ENCODE measurements at places on chromosomes 6 and 20.

DNA sequence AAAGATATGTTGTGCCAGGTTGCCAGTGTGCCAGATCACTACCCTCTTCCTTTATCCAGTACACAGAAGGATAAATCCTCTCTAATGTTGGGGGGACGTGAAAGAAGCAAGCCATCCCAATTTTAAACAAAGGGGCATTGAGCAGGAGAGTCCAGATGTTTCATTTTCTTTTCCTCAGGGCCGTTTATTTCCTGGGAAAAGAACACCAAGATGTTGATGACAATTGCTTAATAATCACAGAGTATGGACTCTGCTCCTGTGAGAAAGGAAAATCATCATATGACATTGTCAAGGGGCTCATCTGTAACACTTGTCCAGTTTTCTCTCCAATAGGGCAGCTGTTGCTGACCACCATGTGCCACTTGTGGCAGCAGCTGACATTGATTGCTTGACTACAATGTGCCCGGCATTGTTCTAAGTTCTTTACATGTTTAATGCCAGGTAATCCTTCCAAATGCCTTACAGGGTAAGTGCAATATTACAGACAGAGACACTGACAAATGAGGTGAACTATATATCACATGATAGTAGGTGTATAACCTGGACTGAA is 161.4 kb downstream of the CD109 start:
- no peak for DNase-seq

- DNase-seq = peak; percentile 53
Measured at GRCh38 chr6:5132731-5133130, 47.6 kb downstream of the PPP1R3G start.

- no peak for DNase-seq
Measured at GRCh38 chr6:165701005-165701404, 38.0 kb upstream of the PDE10A start.

DNA sequence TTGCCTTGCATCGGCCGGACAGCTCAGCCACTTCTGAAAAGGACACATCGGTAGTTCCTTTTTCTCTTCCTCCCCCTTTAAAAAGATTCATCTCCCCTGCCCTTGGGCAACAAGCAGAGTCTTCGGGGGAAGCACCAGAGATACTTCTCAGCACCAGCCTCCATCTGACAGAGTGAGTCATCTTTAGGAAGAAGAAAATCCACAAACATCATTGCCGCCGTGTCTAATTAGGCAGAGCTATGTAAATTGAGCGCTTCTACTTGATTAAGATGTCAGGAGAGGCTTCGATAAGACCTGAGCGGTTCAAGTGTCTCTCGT is 186.4 kb downstream of the TAF4 start:
- DNase-seq = no peak

GRCh38 chr6:134347885-134348805 is 30.2 kb upstream of the SGK1 start:
- DNase-seq = peak; percentile 98

DNA sequence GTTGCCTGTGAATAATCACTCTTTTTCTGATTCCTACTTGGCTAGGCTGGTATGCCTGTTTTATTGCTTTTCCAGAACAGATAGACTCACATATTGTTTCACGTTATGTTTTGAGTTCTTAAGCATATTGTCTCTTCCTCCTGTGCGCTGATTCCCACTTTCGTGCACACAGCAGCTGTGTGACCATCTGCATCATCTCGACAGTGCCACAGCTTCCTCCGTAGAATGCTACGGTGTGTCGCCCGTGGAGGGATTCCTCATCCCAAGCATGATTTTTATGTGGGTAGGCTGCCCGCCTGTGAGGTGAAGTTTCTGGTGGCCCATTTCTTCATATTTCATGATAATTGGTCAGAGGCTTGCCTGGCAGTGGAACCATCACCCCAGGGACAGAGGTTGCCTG is 31.8 kb downstream of the PLCB4 start:
- DNase-seq = no peak

- DNase-seq = no peak
Measured at GRCh38 chr6:10621213-10621612, 73.2 kb downstream of the C6orf52 start.

GRCh38 chr6:11595903-11596302 is 58.4 kb downstream of the TMEM170B start:
- no peak for DNase-seq

- no peak for DNase-seq
Measured at GRCh38 chr20:24492698-24493097, 23.3 kb downstream of the SYNDIG1 start.

DNA sequence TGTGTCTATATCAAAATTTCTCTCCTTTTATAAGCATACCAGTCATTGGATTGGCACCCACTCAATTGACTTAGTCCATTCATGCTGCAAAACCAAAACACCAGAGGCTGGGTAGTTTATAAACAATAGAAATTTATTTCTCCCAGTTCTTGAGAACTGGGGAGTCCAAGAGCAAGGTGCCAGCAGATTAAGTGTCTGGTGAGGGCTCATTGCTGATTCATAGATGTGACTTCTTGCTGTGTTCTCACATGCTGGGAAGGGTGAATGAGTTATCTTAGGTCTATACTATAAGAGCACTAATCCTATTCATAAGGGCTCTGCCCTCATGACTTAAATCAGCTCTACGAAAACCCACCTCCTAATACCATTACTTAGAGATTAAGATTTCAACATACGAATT is 501.4 kb downstream of the EPM2A start:
- DNase-seq = no peak

- DNase-seq = no peak
Measured at GRCh38 chr6:98833057-98833306, 1.4 kb upstream of the POU3F2 start.

DNA sequence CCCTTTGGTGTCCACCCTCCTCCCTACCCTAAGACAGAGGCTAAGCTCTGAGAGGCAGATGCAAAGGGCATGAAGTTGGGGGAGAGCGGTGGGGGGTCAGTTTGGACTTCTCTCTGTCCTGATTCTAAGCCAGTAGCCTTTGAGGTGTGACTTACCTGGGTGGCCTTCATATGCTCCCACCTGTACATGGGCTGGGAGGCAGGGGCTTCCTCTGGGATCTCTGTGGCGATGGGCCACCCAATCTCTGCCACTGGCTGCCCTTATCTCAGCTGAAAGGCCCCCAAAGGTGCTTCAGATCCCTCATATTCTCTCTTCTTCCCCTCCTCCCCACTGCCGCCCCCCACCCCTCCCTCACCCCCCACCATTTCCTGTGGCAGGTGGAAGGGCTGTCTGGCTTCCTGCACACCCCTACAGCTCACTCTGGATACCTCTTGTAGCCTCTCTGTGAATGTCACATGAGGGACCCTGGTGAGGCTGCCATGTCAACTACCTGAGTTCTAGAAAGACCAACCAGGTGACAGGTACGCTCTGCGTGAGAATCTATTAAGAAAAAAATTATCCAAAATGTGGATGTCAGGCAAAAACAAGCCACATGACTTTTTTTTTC is 34.0 kb downstream of the PNLDC1 start:
- no peak for DNase-seq

GRCh38 chr6:33430334-33430733 is 10.5 kb downstream of the SYNGAP1 start:
- no peak for DNase-seq

- DNase-seq = no peak
Measured at GRCh38 chr6:44797746-44798145, 410.2 kb downstream of the CDC5L start.

- no peak for DNase-seq
Measured at GRCh38 chr6:157555455-157556143, 174.6 kb downstream of the ZDHHC14 start.

DNA sequence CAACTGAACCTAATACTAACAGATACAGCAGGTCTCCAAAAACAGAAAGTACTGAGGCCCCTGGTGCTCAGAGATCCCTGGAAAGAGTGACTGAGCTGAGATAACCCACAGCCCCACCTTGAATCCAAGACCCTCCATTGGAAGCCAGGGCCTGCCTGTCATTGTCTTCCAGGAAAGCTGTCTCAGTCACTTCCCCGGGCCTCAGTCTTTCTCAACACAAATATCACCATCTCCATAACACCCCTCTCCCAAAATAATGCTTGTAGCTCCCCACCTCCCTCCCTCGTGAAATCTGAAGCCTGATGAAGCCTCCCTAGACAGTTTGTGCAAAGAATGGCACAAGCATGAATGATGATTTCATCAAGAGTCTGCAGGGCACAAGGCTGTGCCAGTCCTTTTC is 138.2 kb upstream of the LRFN2 start:
- DNase-seq = no peak

GRCh38 chr6:96138406-96138805 is 122.6 kb downstream of the FUT9 start:
- no peak for DNase-seq

- DNase-seq = no peak
Measured at GRCh38 chr20:57499676-57500075, 25.3 kb downstream of the CTCFL start.

- no peak for DNase-seq
Measured at GRCh38 chr20:54468082-54468481, 7.3 kb upstream of the DOK5 start.

Data from AG04449 (cell line).